Osteocyte (in vitro differentiated cells): ENCODE measurements at places on chromosomes 1 and 21. TPM values are rescaled to one million over a fixed set of nuclear protein-coding genes. Genes with fewer than 3 reads are reported as not detected.

Gene RPTN
- not detected in 2 replicates for total RNA-seq

Gene IL23R
- total RNA-seq = not detected in 2 replicates

DNA sequence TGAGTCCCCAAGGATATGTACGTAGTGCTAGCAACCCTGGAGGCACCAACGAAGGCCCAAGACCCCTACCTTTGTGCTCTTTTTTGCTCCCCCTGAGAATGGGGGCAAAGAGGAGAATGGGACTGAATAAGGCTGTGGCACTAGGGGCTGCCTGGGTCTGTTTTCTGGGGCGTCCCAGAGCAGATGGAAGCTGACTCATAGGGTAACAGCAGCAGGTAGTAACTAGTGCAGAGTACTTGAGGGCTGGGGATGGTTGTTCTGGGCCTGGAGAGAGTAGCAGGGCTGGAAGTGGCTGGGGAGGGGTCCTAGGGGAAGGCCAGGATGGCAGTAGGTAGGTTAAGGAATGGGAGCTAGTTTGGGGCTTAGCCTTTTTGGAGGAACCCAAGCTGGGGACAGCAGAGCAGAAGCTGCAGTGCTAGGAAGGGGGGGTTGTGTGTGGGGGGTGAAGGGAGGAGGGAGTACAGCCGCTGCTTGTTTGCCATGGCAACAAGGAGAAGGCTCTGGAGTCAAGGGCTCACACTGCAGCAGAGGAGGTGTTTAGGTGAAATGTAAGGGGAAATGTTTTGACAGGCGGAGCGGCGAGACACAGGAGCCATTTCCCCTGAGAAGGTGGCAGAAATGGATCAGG is 1.8 kb downstream of the NCDN start:
- peaks cover 37% of the 10 kb centered on the region for H3K4me1 ChIP-seq
- peak overlapping the region; percentile 18 for H3K4me3 ChIP-seq
- peak overlapping the region; percentile 5 for H3K27ac ChIP-seq
- H3K27me3 ChIP-seq = no peaks in the 10 kb centered on the region
- peaks cover 7% of the 10 kb centered on the region for H3K36me3 ChIP-seq
- no peak for DNase-seq

- no peaks in the 10 kb centered on the region for H3K36me3 ChIP-seq
- no peaks in the 10 kb centered on the region for H3K4me1 ChIP-seq
Observed at GRCh38 chr1:206800411-206800810, 28.1 kb upstream of the IL10 start.

DNA sequence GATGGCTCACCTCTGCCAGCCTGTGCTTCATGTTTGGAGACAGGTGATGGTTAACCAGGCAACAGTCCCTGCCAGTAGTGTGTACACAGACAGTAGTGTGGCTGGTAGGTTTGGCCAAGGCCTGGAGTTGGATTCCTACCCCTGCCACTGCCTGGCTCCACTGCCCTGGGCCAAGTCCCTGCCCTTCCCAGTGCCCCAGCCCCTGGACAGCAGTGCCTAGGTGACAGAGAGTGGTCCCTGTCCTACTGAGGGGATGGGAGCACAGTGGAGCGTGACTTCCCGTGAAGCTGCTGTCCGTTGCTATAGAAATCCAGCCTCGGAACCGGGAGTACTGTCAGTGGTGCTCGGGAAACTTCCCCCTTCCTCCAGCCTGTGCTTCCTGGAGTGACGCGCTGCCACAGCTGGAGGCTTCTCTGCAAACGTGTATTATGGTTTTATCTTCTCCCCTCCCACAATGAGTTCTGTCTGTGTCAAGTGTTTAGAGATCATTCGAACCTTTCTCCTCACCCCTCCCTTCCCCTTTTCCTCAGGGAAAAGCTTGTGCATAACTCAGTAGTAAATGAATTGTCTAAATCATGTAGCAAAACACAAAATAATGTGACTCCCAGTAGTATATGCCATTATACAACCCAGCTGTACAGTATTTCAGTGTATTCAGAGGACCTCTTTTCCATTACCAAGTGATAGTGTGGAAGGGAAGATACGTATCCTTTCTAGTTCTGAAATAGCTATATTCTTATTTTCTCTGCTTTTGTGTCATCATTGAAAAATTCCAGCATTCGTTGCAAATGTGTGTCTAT is 73.4 kb downstream of the GALNT2 start:
- H3K4me3 ChIP-seq = no peak overlapping the region
- H3K27me3 ChIP-seq = no peaks in the 10 kb centered on the region
- no peak for DNase-seq

DNA sequence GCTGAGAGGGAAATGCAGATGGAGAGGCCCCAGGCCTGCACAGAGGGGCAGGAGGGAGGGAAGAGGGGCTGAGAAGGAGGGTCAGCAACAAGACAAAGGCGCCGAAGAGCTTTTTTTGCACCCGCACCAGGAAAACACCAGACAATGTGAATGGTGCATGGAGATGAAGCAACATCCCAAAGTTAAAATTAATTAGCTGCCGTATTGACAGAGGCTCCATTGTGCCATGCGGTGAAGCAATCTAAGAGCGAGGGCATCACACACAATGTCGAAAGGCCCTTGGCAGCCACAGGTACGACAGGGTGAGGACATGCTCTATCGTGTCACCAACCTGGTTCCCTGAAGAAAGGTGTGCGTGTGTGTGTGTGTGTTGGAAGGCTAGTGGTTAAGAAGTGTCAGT is 41.2 kb downstream of the SSBP3 start:
- no peak overlapping the region for H3K27ac ChIP-seq
- peaks cover 1% of the 10 kb centered on the region for H3K4me1 ChIP-seq
- H3K27me3 ChIP-seq = no peaks in the 10 kb centered on the region
- H3K36me3 ChIP-seq = peaks cover 3% of the 10 kb centered on the region
- DNase-seq = no peak

- no peak overlapping the region for H3K27ac ChIP-seq
- H3K4me1 ChIP-seq = no peaks in the 10 kb centered on the region
- no peak for DNase-seq
- no peak overlapping the region for H3K4me3 ChIP-seq
- H3K36me3 ChIP-seq = peaks cover 45% of the 10 kb centered on the region
- H3K27me3 ChIP-seq = no peaks in the 10 kb centered on the region
Observed at GRCh38 chr1:223756806-223757700, 44.7 kb downstream of the CAPN2 start.

DNA sequence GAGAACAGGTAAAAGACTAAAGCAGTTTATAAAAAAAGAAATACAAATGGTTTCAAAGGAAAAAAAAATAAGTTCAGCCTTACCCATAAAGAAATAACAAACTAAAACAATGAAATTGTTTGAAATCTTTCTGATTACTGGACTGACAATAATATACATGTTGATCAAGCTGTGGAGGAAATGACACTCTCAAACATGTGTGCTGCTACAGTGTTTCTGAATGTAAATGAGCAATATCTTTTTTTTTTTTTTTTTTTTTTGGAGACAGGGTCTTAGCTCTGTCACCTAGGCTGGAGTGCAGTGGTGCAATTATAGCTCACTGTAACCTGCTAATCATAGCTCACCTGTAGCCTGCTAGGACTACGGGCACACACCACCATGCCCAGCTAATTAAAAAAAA is 6.5 kb downstream of the EPS15 start:
- H3K27me3 ChIP-seq = no peaks in the 10 kb centered on the region
- no peak overlapping the region for H3K27ac ChIP-seq
- no peak overlapping the region for H3K4me3 ChIP-seq
- peaks cover 1% of the 10 kb centered on the region for H3K36me3 ChIP-seq
- peaks cover 58% of the 10 kb centered on the region for H3K4me1 ChIP-seq

- no peak overlapping the region for H3K4me3 ChIP-seq
- peaks cover 17% of the 10 kb centered on the region for H3K4me1 ChIP-seq
- DNase-seq = no peak
- H3K27ac ChIP-seq = no peak overlapping the region
- no peaks in the 10 kb centered on the region for H3K36me3 ChIP-seq
- H3K27me3 ChIP-seq = peaks cover 50% of the 10 kb centered on the region
Observed at GRCh38 chr1:38071312-38072256, 25.0 kb upstream of the POU3F1 start.

DNA sequence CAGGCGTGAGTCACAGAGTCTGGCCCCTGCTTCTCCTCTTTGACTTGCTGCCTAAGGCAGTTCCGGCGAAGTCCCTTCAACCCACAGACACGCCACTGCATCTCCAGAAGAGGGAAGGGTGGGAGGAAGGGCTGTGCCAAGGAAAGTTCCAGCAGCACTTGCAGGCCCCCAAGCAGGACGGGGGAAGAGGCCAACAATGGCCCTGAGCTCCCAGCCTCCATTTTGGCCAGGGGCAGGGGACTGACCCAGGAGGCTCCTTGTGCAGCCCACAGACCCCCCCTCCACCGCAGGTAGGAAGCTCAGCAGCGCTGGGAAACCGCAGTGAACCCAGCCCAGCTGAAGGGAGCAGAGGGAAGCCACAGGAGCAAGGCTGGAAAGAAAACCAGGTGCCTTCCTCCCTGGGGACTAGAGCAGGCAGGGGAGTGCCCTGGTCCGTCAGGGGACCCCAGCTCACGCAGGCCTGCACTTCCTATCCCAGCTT is 35.4 kb downstream of the ACOT7 start:
- no peak overlapping the region for H3K27ac ChIP-seq
- no peak for DNase-seq
- H3K27me3 ChIP-seq = no peaks in the 10 kb centered on the region
- H3K36me3 ChIP-seq = no peaks in the 10 kb centered on the region
- H3K4me1 ChIP-seq = peaks cover 16% of the 10 kb centered on the region

GRCh38 chr1:218742467-218743262 is 397.5 kb downstream of the TGFB2 start:
- no peak overlapping the region for H3K27ac ChIP-seq
- H3K4me3 ChIP-seq = no peak overlapping the region
- H3K27me3 ChIP-seq = no peaks in the 10 kb centered on the region

DNA sequence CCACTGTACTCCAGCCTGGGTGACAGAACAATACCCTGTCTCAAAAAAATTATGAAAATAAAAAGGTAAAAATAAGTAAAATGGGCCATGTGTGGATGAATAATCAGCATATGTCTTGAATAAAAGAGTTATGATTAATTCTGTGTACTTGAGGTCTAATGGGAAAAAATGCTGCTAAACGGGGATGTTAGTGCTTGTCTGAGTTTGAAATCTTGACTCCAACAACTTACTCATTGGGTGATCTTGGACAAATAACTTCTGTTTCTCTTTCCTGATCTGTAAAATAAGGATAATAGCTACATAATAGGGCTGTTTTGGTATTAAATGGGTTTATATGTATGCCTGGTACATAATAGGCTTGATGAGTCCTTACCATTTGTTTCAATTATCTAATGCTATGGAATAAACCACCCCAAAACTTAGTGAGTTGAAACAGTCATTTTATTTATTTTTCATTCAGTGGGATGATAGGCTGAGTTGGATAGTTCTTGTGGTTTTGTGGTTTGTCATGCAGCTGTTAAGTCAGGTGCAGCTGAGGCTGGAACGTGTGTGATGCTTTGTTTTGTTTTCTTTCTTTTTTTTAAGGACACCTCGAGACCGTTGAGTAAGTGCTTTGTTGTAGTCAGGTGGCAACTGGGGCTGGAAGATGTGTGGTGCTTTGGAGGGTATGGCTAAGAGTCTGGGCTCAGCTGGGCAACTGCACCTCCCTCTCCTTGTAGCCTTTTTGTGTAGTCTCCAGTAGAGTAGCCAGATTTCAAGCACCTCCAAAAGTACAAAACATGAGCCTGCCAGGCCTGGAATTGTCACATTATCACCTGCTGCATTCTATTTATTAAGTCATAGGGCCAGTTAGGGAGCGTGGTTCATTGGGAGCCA is 4.9 kb downstream of the MDM4 start:
- DNase-seq = no peak
- H3K27ac ChIP-seq = peak overlapping the region; percentile 72
- no peaks in the 10 kb centered on the region for H3K27me3 ChIP-seq
- peaks cover 19% of the 10 kb centered on the region for H3K36me3 ChIP-seq
